ENCODE measurements at places on chromosomes 5 and 9. TPM values are rescaled to one million over a fixed set of nuclear protein-coding genes. Genes with fewer than 3 reads are reported as not detected.
A peak's percentile ranks its signal among the peaks of the same experiment; 100 is the strongest.

ZNF622 gene
- 30.8 TPM for total RNA-seq

CTNND2 gene
- 13.8 TPM for total RNA-seq

SEMA6A gene
- 277 TPM for total RNA-seq

OR13C8 gene
- not detected for total RNA-seq

GRCh38 chr9:72313507-72313906 is 51.5 kb downstream of the ZFAND5 start:
- no peak for DNase-seq
- H3K36me3 ChIP-seq, result no peaks in the 10 kb centered on the region
- H3K4me1 ChIP-seq, result peaks cover 8% of the 10 kb centered on the region
- no peak overlapping the region for H3K4me3 ChIP-seq
- H3K27me3 ChIP-seq, result no peaks in the 10 kb centered on the region

DNA sequence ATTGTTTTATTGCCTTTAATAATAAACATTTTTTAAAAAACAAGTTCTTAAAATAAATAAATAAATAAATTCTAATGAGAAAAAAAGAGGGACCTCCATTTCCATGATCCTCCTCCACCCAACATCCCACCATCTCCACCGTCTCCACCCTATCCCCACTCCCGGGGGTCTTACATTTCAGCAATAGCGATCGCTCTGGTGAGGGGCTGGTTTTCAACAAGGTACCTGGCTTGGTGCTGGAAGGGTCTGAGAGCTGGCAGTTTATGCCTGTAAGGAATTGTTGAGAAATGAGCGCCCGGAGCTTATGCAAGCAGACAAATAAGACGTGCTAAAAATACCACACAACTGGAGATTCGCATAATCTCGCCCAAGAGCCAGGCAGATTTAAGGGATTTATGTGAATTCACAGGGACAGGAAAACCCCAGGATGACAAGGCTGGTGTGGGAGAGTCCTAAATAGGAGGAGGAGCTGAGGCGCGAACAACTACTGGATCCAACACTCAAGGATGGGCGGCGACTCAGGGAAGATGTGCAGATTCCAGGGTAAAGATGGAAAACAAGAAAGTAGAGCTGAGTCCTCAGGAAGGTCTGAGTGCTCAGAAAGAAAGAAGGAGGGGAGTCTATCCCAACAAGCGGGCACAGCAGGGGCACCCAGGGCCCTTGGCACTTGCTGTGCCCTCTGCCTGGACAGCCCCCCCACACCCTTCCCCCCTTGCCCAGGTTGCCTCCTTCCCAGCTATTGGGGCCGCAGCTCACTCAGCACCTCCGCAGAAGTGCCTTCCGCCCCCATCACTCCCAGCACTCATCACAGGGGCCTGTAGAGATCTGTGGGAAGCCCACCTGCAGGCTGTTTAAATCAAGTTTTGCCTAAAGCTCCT is 27.0 kb downstream of the TRIM14 start:
- H3K27ac ChIP-seq, result no peak overlapping the region
- H3K4me3 ChIP-seq, result 0 out of 2 replicates have a peak overlapping the region, but pooled peaks have one; percentile 5
- no peaks in the 10 kb centered on the region for H3K27me3 ChIP-seq
- peaks cover 7% of the 10 kb centered on the region for H3K4me1 ChIP-seq
- no peaks in the 10 kb centered on the region for H3K36me3 ChIP-seq

- no peak for DNase-seq
- no peaks in the 10 kb centered on the region for H3K27me3 ChIP-seq
- H3K4me3 ChIP-seq, result no peak overlapping the region
- no peaks in the 10 kb centered on the region for H3K4me1 ChIP-seq
Measured at GRCh38 chr5:106584268-106584667, 1086.5 kb downstream of the EFNA5 start.

GRCh38 chr9:125931211-125931610 is 184.0 kb downstream of the PBX3 start:
- peaks cover 8% of the 10 kb centered on the region for H3K36me3 ChIP-seq
- H3K4me3 ChIP-seq, result no peak overlapping the region
- no peak overlapping the region for H3K27ac ChIP-seq
- H3K4me1 ChIP-seq, result peaks cover 3% of the 10 kb centered on the region
- DNase-seq, result no peak

DNA sequence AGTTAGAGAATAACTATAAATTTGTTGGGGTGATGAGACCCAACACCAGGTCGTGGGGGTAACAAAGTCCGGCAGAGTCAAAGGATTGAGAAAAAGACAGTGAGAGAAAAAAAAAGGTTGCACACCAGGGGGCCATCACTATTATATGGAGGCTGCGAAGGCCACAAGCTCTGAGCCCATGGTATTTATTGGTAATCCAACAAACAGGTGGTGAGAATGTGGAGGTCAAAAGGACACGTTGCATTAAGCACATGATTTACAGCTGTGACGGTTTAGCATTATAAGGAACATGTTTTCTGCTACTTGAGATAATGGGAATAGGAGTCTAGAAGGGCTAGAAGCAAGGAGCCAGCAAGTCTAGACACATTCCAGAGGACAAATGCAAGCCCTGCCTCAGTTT is 2202.2 kb upstream of the C9orf72 start:
- H3K27ac ChIP-seq, result no peak overlapping the region
- no peaks in the 10 kb centered on the region for H3K4me1 ChIP-seq
- no peak for DNase-seq

- H3K4me3 ChIP-seq, result no peak overlapping the region
- no peaks in the 10 kb centered on the region for H3K27me3 ChIP-seq
- H3K27ac ChIP-seq, result no peak overlapping the region
- DNase-seq, result no peak
- H3K36me3 ChIP-seq, result no peaks in the 10 kb centered on the region
Measured at GRCh38 chr5:83937837-83938236, 217.2 kb upstream of the HAPLN1 start.

DNA sequence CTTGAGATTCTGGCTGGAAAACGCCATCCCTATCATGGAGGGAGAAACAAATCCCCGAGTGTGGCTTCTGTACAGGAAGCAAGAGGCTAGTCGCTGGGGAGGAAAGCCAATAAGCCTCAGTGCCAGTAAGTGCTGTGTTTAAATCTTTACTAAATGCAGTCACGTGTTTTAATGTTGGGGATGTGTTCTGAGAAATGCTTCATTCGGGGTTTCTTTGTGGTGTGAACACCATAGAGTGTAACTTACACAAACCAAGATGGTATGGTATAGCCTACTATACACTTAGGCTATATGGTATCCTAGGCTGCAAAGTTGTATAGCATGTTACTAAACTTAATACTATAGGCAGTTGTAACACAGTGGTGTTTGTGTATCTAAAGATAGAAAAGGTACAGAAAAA is 94.7 kb downstream of the GCNT1 start:
- H3K4me3 ChIP-seq, result no peak overlapping the region
- H3K27me3 ChIP-seq, result no peaks in the 10 kb centered on the region
- no peak overlapping the region for H3K27ac ChIP-seq
- H3K36me3 ChIP-seq, result no peaks in the 10 kb centered on the region
- DNase-seq, result no peak
- peaks cover 4% of the 10 kb centered on the region for H3K4me1 ChIP-seq

DNA sequence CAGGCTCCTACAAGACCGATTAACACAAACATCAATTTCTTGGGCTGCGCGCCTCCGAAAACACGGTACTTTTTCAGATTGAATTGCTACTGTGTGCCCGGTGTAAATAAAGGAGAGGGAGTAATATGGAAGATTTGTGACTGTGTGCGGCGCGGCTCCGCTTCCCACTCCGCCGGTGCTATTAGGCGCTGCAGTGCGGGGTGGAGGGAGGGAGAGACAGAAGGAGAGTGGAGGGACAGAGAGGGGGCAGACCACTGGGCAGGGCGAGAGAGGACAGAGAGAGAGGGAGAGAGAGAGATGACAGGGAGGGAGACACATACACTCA is 24.7 kb upstream of the RNU6ATAC start:
- H3K36me3 ChIP-seq, result no peaks in the 10 kb centered on the region
- no peak overlapping the region for H3K27ac ChIP-seq
- H3K27me3 ChIP-seq, result peaks cover 8% of the 10 kb centered on the region
- H3K4me1 ChIP-seq, result no peaks in the 10 kb centered on the region

- no peaks in the 10 kb centered on the region for H3K36me3 ChIP-seq
- H3K27me3 ChIP-seq, result no peaks in the 10 kb centered on the region
- no peaks in the 10 kb centered on the region for H3K4me1 ChIP-seq
- no peak overlapping the region for H3K27ac ChIP-seq
- DNase-seq, result no peak
Measured at GRCh38 chr9:5612185-5612530, 16.7 kb upstream of the RIC1 start.

DNA sequence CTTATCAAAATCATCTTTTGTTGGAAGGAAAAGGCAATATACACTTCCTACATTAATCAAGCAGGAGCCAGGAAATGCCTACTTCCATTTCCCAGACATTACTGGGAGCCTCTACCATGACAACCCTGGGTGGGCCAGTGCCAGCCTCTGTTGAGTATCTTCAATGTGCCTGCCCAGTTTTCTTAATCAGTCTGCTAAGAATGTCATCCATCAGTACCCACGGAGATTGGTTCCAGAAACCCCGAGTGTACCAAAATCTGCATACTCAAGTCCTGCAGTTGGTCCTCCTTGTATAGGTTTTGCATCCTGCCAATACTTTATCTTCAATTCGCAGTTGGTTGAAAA is 82.4 kb downstream of the MARCHF3 start:
- H3K4me3 ChIP-seq, result no peak overlapping the region
- no peaks in the 10 kb centered on the region for H3K36me3 ChIP-seq
- no peak overlapping the region for H3K27ac ChIP-seq
- no peaks in the 10 kb centered on the region for H3K27me3 ChIP-seq
- no peak for DNase-seq

GRCh38 chr5:154729613-154730012 is 25.6 kb upstream of the LARP1 start:
- DNase-seq, result no peak
- no peak overlapping the region for H3K27ac ChIP-seq
- H3K4me1 ChIP-seq, result no peaks in the 10 kb centered on the region
- H3K4me3 ChIP-seq, result no peak overlapping the region
- no peaks in the 10 kb centered on the region for H3K27me3 ChIP-seq

GRCh38 chr9:101172616-101173015 is 144.1 kb downstream of the PLPPR1 start:
- no peaks in the 10 kb centered on the region for H3K36me3 ChIP-seq
- no peak for DNase-seq

DNA sequence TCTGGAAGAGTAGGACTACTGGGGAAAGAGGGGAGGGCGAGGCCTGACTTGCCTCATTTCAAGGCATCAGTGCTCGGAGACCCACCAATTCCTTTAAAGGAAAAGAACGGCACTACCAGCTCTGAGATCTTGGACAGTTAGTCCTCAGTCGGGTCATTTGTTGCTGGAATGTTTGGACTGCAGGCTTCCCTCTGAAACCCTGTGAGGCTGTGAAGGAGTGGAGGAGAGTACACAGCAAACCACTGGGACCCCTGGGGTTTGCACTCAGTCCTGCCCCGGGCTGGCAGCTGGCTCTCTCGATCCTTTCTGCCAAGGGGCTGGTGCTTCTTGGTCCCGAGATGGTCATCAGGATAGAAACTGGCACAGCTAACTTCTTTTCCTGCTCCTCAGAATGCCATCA is 194.5 kb downstream of the TRIO start:
- no peaks in the 10 kb centered on the region for H3K27me3 ChIP-seq
- 0 out of 2 replicates have a peak, but pooled peaks cover 5% of the 10 kb centered on the region for H3K36me3 ChIP-seq
- DNase-seq, result no peak
- peaks cover 5% of the 10 kb centered on the region for H3K4me1 ChIP-seq
- H3K27ac ChIP-seq, result no peak overlapping the region
- H3K4me3 ChIP-seq, result no peak overlapping the region

GRCh38 chr9:132239518-132239917 is 77.7 kb downstream of the NTNG2 start:
- H3K4me1 ChIP-seq, result peaks cover 2% of the 10 kb centered on the region
- no peak for DNase-seq
- no peaks in the 10 kb centered on the region for H3K36me3 ChIP-seq

DNA sequence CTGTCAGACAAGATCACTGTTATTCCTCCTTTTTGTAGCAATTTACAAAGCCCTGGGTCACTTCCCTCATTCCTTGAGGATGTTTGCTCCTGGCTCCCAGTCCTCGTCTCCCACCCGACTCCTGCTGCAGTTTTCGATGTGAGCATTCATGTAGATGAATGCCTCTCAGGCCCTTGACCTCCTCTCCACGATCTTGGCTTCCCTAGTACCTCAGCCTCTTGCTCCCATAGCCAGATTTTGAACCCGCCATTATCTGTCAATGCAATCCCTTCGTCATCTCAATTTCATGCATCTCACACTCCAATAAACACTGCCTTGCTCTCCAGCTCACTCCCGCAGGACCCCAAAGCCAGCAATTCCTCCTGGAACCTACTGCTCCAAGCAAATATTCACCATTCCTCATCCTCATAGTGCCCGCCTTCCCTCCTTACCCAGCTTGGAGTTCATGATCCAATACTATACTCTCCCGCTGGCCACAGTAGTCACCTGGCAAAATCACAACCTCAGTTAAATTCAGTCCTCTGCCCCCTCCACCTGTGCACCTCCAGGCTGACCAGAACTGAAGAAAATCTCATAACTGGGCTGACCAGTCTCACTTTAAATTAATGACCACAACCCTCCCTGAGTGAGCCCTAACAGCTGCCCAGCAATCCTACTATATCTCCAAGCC is 35.1 kb upstream of the JADE2 start:
- no peak overlapping the region for H3K4me3 ChIP-seq
- no peak for DNase-seq
- no peaks in the 10 kb centered on the region for H3K27me3 ChIP-seq
- H3K27ac ChIP-seq, result no peak overlapping the region
- H3K36me3 ChIP-seq, result no peaks in the 10 kb centered on the region
- no peaks in the 10 kb centered on the region for H3K4me1 ChIP-seq

GRCh38 chr9:13967438-13967837 is 346.5 kb downstream of the NFIB start:
- H3K36me3 ChIP-seq, result no peaks in the 10 kb centered on the region
- no peak overlapping the region for H3K4me3 ChIP-seq
- no peak overlapping the region for H3K27ac ChIP-seq
- H3K27me3 ChIP-seq, result no peaks in the 10 kb centered on the region

GRCh38 chr5:31573494-31574142 is 41.5 kb downstream of the C5orf22 start:
- no peak for DNase-seq
- H3K36me3 ChIP-seq, result no peaks in the 10 kb centered on the region
- no peak overlapping the region for H3K4me3 ChIP-seq
- H3K27me3 ChIP-seq, result peaks cover 1% of the 10 kb centered on the region
- no peaks in the 10 kb centered on the region for H3K4me1 ChIP-seq

DNA sequence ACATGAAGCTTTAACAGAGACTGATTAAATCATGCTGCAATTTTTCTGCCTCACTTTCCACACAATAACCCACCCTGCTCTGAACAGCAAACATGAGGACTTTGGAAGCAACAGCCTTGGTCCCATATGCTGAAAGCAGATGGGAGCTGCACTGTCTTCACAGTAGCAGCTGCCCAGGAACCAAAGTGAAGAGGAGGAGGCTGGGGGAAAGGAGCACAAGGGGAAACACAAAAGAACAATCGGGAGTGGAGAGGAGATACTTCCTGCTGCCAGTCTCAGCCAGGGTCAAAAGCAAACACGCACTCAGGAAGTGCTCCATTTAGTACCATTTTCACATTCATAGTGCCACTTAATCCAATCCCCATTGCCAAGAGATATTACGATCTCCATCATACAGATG is 183.3 kb upstream of the PUM3 start:
- no peaks in the 10 kb centered on the region for H3K27me3 ChIP-seq
- H3K4me1 ChIP-seq, result no peaks in the 10 kb centered on the region
- no peak overlapping the region for H3K27ac ChIP-seq
- H3K36me3 ChIP-seq, result no peaks in the 10 kb centered on the region

GRCh38 chr9:136552117-136552703 is 6.4 kb upstream of the NOTCH1 start:
- H3K27me3 ChIP-seq, result no peaks in the 10 kb centered on the region
- no peak overlapping the region for H3K27ac ChIP-seq
- H3K4me3 ChIP-seq, result no peak overlapping the region
- no peak for DNase-seq
- H3K36me3 ChIP-seq, result no peaks in the 10 kb centered on the region
